ENCODE measurements at places on chromosomes 6 and 20.

GRCh38 chr6:26502626-26503025 is 2.5 kb downstream of the BTN1A1 start:
- DNase-seq: no peak

- DNase-seq: no peak
These were observed 296.5 kb downstream of the PKHD1 start for GRCh38 chr6:51790946-51791345.

GRCh38 chr6:131861381-131861780 is 53.6 kb downstream of the ENPP1 start:
- no peak for DNase-seq

DNA sequence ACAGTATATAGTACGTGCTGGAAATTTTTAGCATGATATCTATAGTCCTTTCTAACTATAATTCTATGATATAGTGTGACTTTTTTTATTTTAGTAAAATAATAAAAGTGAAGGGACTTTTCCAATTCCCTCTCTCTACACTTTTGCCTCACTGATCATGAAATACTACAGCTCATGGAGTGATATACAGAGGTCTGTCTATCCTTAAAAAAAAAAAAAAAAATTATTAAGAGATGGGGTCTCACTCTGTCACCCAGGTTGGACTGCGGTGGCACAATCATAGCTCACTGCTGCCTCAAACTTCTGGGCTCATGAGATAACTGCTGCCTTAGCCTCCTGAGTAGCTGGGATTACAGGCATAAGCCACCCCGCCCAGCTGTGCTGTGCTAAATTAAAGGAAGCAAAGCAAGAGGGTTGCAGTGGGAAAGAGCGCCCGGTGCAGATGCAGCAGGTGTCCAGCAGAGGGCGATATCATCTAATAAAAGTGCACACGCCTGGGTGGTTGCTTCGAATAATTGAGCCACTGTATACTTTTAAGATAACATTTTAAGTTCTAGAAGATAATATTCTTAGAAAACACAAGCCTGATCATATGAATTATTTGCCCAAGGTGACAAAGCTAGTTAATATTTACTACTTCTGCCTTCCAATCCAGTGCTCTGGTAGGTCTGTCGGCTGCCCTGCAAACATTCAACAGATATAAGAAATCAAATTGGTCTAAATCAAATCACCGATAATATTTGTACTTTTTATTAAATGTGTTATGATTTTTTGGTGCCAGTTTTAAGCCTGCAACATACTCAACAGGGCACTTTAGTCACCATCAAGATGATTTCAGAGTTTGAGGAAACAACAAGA is 94.9 kb upstream of the NT5E start:
- DNase-seq: peak; percentile 50

DNA sequence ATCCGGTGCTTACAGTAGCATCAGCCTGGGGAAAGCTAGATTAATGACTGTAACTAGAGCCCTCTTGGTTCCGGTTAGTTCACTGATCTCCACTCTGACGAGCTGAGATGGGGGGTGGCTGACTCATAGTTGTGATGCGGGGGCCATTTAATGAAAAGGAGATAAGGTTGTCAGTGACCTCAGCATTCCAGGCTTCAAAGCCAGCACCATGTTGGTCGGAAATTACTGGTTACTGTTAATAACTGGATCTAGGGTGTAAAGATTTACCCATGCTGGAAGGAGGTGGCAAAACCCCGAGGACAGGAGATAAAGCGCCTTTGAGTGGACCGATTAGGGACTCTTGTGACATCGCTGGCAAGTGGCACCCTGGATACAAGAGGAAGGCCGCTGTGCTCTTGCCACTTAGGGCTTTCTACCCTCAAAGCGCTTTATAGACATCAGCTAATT is 21.1 kb downstream of the FOXC1 start:
- DNase-seq: no peak

DNA sequence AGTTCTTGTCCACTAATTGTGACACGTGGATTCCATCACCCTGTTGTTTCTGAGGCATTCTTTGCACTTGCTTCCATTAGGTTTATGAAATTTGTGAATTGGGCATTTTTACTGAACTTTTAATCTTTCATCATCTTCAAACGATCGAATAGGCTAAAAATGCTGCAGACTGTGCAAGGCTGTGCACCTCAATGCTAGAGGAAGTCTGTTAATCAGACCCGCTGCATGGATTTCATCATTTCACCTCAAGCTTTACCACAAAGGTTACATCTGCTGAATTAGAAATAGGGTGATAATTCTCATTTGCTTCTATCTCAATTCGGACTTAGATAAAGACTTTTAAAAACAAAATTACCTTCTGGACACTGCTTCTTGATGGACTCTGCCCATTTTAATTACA is 27.8 kb upstream of the F13A1 start:
- no peak for DNase-seq

GRCh38 chr6:41566961-41567360 is 20.8 kb downstream of the FOXP4 start:
- DNase-seq: no peak

DNA sequence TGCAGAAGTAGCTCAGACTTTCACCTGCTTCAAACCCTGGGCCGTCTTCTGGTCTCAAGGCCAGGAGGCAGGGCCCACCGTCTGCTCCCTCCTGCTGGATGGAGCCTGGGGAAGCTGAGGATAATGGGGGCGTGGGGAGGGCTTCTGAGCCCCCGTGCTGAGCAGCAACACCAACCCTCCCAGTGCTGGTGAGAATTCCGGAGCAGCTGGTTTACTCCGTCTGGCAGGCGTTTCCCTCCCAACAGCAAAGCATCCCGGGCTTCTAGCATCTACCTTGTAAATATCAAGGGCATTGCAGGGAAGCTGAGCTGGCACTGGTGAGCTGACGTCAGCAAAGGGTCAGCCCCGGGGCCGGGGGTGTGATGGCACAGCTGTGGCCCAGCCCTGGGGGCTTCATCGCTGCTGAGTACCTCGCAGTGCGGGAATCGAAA is 16.8 kb upstream of the CHRNA4 start:
- DNase-seq: no peak

DNA sequence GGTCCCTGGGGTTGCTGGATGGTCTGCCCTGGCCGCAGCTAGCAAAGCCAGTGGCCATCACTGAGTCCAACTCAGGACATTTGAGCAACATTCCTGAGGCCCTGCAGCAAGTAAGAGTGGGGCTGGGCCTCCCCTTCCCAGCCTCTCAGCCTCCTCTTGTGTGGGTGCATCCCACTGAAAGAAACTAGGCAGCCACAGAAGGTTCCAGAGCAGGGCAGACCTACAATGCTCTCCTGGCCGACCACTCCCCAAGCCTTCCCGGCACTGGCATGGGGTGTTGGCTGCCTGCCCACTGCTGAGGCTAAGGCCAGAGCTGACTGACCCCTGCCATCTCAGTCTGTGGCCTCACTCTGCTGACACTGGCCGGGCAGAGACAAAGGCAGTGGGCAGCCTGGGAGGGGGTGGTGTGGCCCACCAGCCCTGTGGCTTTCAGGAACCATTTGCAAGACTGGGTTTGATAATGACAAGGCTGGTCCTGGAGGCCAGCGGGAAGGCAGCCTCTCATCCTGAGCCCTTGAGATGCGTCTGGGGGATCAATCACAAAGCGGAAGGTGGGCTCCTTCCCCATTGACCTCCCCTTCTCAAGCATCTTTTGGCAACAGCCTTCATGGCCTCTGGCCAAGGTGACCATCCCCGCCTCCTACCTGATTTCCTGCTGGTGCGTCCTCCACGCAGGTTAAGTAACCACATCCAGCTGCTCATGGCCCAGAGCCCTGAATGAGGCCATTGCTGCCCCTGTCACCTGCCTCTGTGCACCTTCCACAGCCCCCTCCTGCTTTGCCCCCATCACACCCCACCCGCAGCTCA is 9.6 kb downstream of the DLGAP4 start:
- DNase-seq: no peak

GRCh38 chr6:157143171-157143889 is 180.0 kb downstream of the TMEM242 start:
- peak; percentile 62 for DNase-seq

GRCh38 chr6:138008791-138009190 is 98.4 kb downstream of the PERP start:
- DNase-seq: no peak

GRCh38 chr6:166343150-166343487 is 774 bp upstream of the SFT2D1 start:
- DNase-seq: no peak

DNA sequence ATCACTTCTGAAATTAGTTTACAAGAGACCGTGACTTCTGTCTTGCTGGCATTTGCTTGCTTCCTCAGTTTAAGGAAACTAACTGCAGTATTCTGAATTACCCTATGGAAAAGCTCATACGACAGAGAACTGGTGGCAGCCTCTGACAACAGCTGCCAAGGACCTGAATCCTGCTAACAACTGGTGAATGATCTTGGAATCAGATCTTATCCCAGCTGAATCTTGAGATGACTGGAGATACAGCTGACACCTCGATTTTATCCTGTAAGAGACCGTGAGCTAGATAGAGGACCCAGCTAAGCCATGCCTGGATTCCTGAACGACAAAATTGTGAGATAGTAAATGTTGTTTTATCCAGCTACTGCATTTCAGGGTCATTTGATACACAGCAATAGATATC is 202.3 kb downstream of the OGFRL1 start:
- no peak for DNase-seq

DNA sequence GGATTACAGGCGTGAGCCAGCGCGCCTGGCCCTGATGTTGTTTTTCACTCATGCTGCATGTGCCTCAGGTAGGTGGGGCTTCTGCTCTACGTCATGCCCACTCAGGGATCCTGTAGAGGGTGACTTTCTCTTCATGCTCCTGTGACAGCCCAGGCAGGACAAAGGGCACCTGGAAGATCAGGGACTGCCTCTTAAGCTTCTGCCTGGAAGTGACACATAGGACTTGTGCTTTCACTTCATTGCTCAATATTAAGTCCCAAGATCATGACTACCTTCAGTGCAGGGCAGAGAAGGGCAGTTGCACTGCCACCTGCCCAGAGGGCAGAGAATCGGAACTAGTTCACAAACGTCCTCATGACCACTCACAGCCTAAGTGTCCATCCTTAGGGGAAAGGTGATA is 249.5 kb upstream of the SULF2 start:
- DNase-seq: no peak

DNA sequence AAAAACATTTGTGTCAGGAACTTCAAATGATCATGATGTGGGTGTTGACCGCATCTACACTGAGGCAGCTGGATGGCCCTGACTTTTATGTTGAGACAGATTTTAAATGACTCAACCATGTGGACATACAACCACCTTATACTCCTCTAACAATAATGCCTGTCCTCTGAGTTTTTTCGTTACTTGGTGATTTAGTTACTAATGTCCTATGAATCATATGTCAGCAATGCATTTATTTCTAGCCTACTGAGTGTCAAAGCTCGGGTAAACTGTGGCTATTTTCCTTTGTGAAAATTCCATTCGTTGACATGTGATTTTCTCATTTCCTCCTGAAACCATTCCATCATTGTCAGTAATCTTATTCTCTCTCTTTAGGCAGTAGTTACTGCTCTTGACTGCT is 38.9 kb upstream of the NKX2-4 start:
- DNase-seq: no peak

GRCh38 chr20:46987001-46987400 is 92.4 kb downstream of the EYA2 start:
- DNase-seq: no peak

DNA sequence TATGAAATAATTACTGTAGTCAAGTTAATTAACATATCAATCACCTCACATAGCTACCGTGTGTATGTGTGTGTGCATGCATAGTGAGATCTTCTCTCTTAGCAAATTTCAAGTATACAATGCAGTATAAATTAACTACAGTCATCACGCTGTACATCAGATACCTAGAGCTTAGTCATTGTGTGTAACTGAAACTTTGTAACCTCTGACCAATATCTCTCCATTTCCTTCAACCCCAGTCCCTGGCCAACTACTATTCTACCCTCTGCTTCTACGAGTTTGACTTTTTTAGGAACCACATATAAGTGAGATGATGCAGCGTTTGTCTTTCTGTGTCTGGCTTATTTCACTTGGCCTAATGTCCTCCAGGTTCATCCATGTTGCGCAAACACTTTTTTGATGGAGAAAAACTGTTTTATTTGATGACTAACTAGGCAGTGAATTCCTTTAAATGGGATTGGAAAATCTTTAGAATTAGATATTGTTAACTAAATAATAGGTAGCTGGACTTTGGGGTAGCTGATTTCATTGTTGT is 459.5 kb downstream of the DHX35 start:
- DNase-seq: no peak

DNA sequence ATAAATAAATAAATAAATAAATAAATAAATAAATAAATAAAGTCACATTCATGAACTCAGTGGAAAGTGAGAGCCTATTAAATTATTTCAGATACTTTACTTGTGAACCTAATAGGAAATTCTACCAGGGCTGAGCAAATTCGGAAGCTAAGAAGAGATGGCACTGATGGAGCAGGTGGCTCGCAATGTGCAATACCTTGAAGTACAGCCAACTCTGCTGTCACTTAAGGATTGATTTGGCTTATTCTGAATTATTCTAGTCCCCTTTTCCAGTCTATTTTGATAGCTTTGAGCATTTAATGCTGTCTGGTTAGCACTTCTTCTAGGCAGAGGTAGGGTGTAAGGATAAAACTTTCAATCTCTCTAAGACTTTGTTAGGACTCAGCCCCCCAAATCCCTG is 395.8 kb upstream of the PLCB4 start:
- DNase-seq: no peak

- DNase-seq: peak; percentile 43
These were observed 124.3 kb downstream of the IPCEF1 start for GRCh38 chr6:154232013-154232910.

GRCh38 chr20:61923371-61924166 is 142.1 kb downstream of the TAF4 start:
- no peak for DNase-seq

- DNase-seq: no peak
These were observed 164.6 kb downstream of the RALGAPA2 start for GRCh38 chr20:20547876-20548266.

GRCh38 chr6:22925920-22926789 is 356.8 kb downstream of the HDGFL1 start:
- DNase-seq: no peak

DNA sequence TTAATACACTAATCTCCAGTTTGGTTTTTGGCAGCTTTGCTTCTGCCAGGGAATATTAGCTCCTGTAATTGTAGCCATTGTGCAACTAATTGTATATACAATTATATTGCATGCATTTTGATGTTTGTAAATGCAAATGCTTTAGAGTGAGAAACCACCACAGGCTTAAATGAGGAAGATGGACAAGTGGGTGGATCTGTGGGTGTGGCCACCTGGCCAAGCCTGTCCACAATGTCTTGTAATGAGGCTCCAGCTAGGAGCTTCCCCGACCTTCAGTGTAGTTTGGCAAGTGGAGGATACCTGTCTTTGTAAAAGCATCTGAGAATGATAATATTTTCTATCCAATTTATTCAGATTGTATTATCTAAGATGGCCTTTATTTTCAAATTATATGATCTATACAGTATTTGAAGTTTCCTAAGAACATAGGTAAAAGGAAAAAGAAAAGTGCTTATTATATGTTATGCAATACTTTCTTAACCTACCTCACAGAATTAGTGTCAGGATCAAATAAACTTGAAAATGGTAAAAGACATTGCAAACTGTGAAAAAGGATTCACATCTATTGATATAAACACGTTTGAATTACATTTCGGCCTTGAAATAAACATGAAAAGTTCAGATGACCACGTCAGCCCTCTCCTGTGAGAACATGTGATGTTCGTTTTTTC is 49.3 kb upstream of the ARID1B start:
- DNase-seq: no peak
